ENCODE measurements at places on chromosomes 3 and 15.

- no peak for DNase-seq
These were observed 20.9 kb downstream of the BBX start for GRCh38 chr3:107543666-107544065.

DNA sequence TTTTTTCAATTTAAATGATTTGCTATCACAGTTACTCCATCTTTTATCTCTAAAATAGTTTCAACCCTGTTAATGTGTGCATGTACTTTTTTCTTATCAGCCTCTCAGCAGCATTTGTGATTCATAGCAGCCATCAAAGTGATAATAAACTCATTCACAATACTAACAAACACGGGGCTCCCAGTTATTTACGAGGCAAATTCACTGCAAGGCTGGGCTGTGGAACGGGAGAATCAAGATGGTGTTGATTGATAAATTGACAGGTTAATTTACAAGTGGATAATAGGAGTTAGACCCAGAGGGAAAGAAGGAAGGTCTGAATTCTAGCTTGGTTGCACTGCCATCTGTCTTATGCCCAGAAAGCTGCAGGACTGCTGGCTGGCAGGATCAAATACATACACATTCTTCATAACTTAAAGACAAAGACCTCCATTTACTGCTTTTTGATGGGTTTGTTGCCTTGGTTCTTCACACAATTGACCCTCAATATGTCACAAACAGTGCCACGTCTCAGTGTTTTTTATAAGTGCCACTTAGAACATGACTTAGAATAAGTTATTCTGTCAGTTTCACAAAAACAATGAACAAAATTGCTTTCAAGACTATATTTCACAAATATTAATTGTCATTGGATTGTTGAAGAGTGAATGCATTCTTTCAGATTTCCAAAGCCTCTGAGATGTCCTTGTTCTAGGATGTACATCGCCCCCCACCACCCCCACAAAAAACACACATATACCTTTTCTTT, 562.8 kb downstream of the NR2F2 start:
- no peak for DNase-seq

DNA sequence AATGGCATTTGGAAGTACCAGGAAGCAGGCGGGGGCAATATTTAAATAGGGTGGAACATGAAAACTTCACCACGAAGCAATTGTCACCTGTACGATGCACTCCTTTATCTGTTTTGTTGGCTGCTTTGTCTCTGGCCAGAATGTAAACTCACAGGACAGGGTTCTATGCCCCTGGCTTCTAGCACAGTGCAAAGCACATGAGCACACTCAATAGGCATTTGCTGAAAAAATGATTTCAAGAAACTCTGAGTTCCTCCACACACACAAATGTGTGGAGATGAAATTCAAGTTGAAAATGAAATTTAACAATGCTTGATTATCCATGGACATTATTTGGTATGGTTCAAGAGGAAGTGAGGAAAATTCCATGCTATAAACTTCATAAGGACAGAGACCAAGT, 229.6 kb upstream of the FEZF2 start:
- no peak for DNase-seq

DNA sequence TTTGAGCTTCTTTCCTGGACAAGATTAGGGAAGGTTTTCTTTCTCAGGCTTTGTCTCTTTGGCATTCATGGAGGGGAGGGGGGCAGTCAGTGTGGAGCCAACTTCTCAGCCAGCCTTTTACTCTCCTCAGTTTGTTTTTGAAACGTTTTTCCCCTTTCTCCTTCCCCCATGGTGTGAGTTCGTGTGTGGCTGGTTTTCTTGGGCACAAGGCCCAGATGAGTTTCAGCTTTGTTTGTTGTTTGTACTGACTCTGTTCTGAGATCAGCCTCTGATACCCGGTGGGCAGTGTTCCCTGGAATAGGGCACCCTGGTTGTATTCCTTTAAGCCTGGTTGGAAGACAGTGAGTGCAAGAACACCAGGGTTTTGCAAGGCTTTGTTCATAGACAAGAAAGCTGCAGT, 168.2 kb upstream of the RARB start:
- no peak for DNase-seq

- no peak for DNase-seq
These were observed 122.5 kb upstream of the TSC22D2 start for GRCh38 chr3:150285601-150286000.

All from HS-5 (cell line).